ENCODE measurements at places on chromosomes 12 and 14.

- DNase-seq = no peak
Measured at GRCh38 chr14:92121207-92121669, 268 bp downstream of the NDUFB1 start.

DNA sequence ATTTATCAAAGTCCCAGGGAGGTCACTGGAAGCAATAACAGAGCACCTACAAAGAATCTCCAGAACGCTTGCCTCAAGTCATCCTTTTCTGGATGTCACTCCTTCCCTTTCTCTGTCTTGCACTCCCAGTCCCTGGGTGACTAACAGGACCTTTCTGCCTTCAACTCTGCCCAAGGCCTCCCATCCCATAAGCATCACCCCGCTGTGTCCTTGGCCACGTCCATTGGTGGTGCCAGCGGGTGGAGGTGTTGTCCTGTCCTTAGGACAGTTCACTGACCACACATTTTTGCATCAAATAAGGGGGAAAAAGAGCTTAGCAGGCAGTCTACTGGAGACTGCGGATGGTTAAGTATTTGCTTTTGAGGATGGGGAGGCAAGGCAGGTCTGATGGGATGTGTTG is 23.6 kb upstream of the PLEK2 start:
- DNase-seq = no peak

DNA sequence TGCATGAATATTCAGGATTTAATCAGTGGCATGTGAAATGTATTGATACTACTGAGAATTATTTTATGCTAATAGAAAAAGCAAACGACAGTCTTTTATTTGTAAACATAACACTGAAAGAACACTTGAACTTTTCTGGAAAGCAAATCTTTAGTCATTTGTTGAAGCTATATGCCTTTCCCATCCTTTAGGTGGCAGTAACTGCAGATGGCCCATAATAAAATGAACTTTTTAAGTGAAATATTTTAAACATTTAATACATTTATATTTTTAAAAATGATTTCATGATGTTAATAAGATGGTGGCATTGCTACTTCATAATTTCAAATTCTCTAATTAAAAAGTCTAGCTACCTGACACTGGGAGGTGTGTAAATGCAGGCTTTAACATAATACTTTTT is 13.9 kb upstream of the KRR1 start:
- DNase-seq = no peak

- DNase-seq = no peak
Measured at GRCh38 chr14:89317051-89317691, 99.9 kb downstream of the FOXN3 start.

DNA sequence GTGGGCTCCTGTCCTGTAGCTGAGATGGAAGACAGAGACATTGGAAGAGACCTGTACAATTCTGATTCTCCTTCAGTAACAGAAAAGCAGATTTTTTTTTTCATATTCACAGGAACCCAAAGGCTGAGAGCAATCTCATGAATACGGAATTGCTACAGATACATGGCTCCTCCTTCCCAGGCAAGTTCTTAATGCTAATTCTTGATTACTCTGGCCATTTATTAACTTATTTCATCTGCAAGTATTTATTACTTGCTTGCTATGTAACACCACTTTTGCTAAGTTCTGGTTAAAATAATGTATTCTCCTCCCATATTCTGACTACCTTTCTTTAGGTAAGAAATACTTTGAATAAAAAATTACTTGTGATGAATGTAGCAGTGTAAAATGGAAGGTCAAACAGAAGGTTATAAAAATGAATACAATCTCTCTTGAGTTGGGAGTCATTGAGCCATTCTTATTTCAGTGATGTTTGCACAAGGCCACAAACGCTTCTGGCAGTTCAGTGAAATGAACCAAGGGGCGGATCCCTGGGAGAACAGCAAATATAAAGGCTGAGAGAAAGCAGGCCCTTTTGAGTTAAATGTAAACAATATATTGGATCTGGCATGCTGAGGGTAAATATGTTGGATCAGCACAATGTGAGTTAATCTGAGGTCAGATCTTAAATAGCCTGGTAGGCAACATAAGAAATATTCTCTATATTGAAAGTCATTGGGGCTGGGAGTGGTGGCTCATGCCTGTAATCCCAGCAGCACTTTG is 37.6 kb downstream of the MUCL1 start:
- peak; percentile 71 for DNase-seq

DNA sequence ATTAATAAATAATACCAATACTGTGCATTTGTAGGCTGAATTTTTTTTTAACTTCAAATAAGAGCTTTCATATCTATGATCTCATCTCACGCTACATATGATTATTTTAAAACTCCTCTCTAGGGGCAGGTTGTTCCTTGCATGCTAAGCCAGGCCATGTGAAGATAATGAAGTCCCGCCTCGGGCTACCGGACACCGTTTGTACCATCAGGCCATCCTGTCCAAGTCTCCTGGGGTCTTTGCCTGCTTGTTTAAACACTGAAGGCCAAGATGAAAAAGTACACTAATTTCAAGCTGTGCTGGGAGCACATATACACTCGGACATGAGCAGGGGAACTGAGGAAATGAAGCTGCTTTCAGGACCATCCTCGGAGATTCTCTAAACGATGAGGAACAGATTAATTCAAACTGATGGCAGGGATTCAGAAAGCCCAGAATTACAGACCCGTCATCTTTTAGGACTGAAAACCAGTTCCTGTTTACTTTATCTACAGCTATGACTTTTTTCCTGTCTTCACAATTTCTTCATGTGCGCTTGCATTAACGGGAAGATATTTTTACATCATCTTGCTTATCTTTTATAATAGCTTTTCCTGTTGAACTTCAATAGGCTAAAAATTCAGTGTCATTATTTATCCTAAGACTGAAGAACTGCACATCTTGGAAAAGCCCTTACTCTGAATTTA is 6.3 kb upstream of the ABHD12B start:
- no peak for DNase-seq

GRCh38 chr12:11460343-11461023 is 65.1 kb upstream of the PRB2 start:
- no peak for DNase-seq

DNA sequence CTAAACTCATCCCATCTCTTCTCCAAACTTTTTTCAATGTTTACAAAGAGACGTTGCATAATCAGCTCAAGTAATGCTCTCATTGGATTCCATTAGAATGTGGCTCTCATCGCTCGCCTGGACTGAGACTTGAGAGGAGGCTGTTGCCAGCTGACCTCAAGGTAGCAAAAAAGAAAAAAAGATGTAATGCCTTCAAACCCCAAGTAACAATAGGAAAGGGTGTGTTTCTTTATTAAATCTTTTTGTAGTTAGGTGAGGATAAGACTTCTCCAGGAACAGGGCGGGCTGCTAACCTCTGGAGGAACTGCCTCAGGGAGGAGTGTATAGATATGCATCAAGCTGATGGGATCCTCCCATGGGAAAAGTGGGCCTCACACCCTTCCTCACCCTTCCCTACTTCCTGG is 956 bp upstream of the PTHLH start:
- no peak for DNase-seq

DNA sequence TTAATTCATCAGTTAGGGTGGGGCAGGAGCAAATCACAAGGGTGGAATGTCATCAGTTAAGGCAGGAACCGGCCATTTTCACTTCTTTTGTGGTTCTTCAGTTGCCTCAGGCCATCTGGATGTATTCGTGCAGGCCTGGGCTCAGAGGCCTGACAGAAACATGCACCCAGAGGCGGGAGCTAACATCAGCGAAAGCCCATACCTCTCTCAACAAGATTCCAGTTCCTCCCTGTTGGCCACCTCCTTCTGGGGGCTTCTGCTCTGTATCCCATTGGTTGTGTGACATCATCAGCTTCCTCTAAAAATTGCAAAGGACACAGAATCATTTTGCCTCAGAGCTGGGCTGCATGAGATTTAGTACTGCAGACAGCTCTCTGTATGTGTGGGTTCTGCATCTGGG is 134.3 kb downstream of the ZNF664 start:
- DNase-seq = no peak

GRCh38 chr14:41457393-41457792 is 149.3 kb upstream of the LRFN5 start:
- no peak for DNase-seq

GRCh38 chr12:1798641-1799020 is 21.7 kb upstream of the LRTM2 start:
- DNase-seq = no peak

DNA sequence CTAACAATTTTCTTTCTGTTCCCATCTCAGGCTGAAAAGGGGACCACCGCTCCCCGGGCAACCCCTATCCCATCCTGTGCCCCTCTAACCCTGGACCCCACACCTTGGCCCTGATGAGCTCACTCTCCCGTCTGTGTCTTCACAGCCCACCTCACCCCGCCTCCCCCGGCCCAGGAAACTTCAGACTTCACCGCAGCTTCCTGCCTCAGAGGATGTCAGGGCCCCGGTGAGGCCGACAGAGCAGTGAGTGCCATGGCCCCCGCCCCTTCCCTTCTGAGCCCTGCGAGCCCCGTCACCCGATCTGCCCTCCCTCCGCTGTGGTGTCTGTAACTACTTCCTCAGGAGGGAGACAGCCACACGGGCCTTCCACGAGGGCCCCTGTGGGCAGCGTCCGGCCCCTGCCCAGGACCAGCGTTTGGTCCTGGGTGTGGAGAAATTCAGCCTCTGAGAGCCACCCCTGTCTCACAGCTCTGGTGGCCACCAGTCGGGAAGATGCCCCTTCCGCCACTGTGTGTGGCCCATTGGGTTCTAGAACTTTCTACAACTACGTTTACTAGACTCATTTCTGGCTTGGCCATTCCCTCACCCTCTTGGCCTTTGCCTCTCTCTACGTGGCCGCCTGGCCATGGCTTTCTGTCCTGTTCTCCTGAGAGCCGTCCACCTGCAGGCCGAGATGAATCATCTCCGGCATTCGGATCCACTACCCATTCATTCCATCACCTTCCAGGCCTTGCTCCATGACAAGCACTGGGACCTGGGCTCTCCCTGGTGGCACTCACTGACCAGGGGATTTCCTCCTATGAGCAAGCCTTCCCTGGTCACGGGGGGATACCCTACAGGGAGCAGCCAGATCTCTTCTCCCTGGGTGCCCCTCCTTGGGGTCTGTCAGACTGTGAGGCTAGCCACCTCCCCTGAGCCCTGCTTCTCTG is 3.4 kb downstream of the RHOF start:
- DNase-seq = no peak

GRCh38 chr12:93279565-93280412 is 97.9 kb upstream of the NUDT4 start:
- DNase-seq = peak; percentile 8

DNA sequence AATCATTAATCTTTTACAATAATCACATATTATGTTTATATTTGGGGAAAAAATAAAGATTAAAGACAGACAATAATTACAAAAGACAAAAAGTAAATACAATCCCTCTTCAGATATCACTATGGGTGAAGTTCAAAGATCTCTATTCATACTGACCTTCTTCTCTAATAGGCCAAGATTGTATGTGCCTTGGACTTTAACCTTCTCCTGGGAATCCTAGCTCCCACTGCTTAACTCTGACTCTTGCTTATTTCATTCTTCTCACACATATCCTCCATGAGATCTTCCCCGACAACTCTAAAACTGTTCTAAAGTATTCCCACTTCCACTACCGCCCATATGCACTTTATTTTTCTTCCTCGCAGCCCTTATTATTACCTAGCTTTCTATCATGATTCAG is 83.8 kb downstream of the EEA1 start:
- no peak for DNase-seq

GRCh38 chr12:93430280-93430679 is 11.5 kb downstream of the UBE2N start:
- DNase-seq = no peak

GRCh38 chr12:57124261-57124877 is 3.9 kb upstream of the LRP1 start:
- peak; percentile 68 for DNase-seq

DNA sequence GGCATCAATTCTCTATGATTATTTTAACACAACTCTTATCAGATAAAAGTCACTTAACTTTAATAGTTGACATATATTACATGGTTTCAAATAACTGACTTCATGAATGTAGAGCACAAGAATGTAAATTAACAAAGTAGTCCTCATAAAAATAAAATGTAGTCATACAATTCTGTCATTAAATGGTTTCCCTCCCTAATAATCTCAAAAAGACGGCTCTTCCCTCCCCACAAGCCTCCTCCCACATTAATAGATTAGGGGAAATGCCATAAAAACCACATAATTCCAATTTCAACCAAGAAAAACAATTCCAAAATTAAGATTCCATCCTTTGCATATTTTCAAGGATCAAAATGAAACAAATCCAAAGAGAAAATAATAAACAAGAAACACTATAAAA is 36.7 kb downstream of the SPTLC2 start:
- no peak for DNase-seq

GRCh38 chr12:130031571-130032189 is 127.9 kb upstream of the TMEM132D start:
- no peak for DNase-seq

- no peak for DNase-seq
Measured at GRCh38 chr12:132689227-132689626, 1.8 kb downstream of the PXMP2 start.

GRCh38 chr14:55884819-55885218 is 233.4 kb upstream of the PELI2 start:
- no peak for DNase-seq

DNA sequence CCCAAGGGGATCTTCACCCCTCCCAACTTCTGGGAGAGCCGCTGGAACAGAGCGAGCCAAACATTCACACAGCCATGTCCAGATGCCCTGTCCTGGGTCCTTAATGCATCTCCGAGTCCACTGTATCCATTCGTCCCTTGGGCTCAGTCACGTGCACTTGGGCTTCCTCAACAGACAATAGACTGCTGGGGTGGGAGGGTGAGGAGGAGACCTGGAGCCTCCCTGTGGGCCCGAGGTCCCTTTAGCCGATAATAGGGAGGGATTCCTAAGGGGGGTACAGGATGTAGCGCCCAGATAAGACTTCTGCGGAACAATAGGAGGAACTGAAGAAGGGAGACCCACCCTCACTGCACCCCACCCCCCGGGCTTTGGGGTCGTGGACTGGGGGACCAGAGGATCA is 6.7 kb downstream of the ARHGEF25 start:
- DNase-seq = no peak

- DNase-seq = no peak
Measured at GRCh38 chr14:68279777-68280233, 460.2 kb downstream of the RAD51B start.

- DNase-seq = no peak
Measured at GRCh38 chr12:2229661-2230539, 177.1 kb downstream of the CACNA1C start.

DNA sequence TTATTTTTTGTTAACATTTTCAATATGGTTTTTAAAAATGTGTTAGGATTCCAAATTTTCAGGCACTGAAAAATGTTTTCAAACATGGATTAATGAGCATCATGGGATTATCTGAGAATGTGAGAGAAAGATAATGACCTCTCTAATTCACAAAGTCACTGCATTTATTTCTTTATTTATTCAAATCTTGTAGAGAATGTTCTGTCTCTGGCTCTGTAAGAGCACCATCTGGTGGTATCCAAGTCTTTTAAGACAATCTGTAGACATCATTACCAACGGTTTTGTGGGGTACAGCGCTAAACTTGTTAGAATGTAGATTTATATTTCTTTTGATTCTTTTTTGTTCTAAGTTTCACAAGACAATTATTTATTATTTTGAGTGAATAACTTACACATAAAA is 956.0 kb upstream of the NOVA1 start:
- DNase-seq = no peak

Measured in NCI-H2107 (cell line).